ENCODE measurements at places on chromosomes 13 and 19.

- no peak for DNase-seq
These were observed 1781.7 kb upstream of the PRR20A start for GRCh38 chr13:55359067-55359466.

- no peak for DNase-seq
These were observed 4.9 kb upstream of the CARM1 start for GRCh38 chr19:10866495-10866894.

DNA sequence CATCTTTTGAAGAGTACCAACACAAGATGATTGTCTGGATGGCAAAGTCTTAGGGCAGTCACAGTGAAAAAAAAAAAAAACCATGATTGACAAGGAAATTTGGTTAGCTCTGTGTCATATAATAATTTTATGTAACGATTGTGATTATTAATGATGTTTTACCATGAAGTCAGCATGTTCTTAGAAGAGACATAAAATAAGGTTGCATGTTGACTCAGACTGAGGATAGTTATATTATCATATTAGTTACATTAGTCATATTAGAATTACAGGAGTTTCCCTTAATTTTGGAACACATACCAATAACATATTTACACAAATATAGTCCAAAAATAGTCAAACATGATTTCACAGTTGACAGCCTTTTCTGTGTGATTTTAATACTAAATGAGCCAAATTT lies 5.7 kb downstream of the ZNF431 start:
- no peak for DNase-seq

GRCh38 chr19:15463861-15464371 lies 428 bp downstream of the RASAL3 start:
- peak; percentile 20 for DNase-seq

DNA sequence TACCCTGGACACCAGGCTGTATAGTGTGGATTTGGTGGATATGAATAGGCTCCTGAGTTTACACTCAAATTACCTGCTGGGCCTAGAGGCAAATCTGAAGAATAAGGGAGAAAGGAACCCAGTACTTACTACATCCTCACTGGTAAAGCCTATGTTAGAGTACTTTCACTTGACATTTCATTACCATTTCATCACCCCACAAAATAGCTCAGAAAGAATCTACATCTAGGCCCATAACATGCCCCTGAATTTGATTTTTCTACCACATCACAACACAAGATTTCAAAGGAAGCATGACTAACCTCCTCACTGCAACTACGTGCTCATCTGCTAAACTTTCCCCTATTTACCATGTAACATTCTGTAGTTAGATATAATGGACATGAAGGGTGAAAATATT lies 43.3 kb downstream of the VWA8 start:
- no peak for DNase-seq

DNA sequence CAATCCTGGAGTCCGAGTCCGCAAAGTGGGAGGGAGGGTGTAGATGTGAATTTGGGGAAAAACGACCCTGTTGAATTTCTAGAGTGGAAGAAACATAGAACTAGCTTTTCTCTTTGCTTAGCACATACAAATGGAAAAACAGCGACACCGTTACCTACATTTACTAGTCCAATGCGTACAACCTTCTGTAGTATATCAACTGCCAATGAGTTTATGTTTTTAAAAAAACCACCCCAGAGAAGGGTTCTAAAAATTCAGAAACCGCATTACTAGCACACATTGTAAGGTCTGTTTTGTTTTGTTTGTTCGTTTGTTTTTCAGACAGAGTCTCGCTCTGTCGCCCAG lies 332 bp upstream of the SUPT20H start:
- DNase-seq = no peak

- no peak for DNase-seq
These were observed 382.7 kb downstream of the MYO16 start for GRCh38 chr13:109012115-109012514.

DNA sequence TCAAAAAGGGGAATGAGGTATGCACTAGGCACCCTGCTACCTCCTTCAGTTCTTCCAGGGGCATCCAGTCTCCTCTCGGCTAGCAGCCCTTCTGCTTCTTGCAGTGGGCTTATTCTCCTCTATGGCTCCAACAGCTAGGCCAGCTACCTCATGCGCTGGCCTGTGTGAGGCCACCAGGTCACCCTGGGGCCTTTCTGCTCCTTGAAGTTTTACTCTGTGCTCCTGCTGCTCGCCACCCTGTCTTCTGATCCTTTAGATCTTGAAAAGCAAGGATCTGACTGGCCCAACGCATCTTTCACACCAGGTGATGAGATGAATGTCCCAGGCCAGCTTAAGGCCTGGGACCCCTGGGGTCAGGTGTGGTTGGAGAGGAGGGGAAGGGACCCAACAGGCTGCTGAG lies 66.2 kb downstream of the RUBCNL start:
- DNase-seq = no peak

DNA sequence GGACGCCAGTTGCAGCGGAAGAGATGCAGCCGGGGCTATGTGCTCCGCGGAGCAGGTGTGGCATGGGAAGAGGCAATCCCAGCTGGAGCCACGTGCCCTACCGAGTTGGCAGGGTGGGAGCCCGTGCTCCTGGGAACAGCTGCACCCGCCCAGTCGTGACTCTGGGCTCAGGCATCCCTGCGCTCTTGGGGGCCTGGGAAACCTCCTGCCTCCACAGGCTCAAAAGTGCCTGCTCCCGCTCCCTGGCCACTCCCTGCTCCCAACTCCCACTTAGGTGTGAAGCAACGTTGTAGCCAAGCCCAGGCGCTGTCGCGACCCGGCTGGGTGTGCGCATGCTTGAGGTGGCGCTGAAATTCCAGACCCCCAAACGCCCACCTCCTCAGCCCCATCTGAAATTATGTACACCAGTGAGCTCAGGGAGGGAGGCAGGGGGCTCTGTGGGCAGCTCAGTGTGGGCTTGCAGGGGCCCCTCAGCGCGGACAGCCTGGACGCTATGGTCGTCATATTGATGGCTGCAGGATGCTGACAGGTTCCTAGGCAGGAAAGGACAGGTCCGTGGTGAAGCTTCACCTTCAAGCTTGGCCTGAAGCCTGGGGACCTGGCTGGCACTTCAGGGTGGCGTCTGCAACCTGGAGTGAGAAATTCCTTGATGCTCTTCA lies 429.9 kb downstream of the SLITRK1 start:
- no peak for DNase-seq

GRCh38 chr19:33374236-33374714 lies 766 bp downstream of the CEBPG start:
- no peak for DNase-seq

GRCh38 chr13:72029981-72030380 lies 163.0 kb upstream of the DACH1 start:
- no peak for DNase-seq

DNA sequence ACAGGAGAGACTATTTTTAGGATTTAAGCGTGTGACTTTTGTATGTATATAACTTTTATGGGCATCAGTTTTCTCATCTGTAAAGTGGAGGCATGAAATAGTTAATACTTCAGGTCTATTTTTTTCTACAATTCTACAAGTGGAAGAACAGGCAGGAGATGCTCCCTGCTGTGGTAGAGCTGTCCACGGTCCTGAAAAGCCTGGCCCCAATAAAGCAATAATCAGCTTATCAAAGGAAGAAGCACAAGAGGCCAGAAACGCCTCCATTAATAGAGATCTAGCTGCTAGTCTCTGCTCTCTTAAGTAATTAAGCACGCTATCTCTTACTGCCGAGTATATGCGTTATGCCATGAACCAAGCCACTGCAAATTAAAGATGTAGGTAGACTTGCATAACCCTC lies 28.0 kb upstream of the WASF3 start:
- DNase-seq = no peak

DNA sequence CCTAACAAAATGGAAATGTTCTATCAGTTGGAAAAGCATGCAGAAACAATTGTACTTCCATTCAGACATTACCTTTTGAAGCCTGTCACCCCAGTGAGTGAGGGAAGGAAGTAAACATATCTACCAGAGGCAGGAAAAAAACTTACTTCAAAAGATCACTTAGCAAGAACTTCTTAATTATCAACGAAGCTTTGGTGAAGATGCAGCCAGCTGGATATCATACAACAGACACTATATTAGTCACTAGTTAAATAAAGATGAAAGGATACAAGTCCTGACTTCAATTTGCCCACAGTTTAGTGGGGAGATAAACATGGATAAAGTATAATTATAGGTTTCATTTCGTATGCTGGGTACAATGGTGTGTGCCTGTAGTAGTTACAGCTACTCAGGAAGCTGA lies 148.8 kb downstream of the TNFRSF19 start:
- DNase-seq = no peak

- DNase-seq = peak; percentile 51
These were observed at the start of gene RAB3D for GRCh38 chr19:11339254-11340098. Gene RAB3D, minus strand, starts transcription at chr19:11339657. Its CDS starts 2,258 bp downstream, at chr19:11337399.
